ENCODE measurements at places on chromosomes 13 and 19. TPM values are rescaled to one million over a fixed set of nuclear protein-coding genes. Genes with fewer than 3 reads are reported as not detected.

KLK4 gene
- not detected for total RNA-seq

CCDC194 gene
- not detected for total RNA-seq

DNA sequence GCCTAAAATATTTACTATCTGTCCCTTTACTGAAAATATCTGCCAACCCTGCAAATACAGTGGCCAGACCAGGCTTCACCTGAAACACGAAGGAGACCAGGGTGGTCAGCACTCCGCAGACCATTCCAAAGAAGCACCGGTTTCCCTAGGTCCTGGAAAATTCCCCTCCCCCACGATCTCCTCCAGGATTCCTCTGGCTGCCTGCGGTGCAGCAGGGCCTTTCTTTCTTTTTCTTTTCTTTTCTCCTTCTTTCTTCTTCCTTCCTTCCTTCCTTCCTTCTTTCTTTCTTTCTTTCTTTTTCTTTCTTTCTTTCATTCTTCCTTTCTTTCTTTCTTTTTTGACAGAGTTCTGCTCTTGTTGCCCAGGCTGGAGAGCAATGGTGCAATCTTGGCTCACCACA is 152.7 kb downstream of the USP12 start:
- no peak overlapping the region for H3K27ac ChIP-seq
- H3K27me3 ChIP-seq = peaks cover 5% of the 10 kb centered on the region
- peaks cover 19% of the 10 kb centered on the region for H3K4me1 ChIP-seq
- no peaks in the 10 kb centered on the region for H3K36me3 ChIP-seq
- no peak for DNase-seq

CGB2 gene
- total RNA-seq = not detected

GRCh38 chr13:39401756-39402155 is 201.2 kb downstream of the LHFPL6 start:
- H3K27me3 ChIP-seq = peaks cover 5% of the 10 kb centered on the region
- no peak overlapping the region for H3K27ac ChIP-seq
- no peaks in the 10 kb centered on the region for H3K36me3 ChIP-seq
- no peak overlapping the region for H3K4me3 ChIP-seq
- DNase-seq = no peak

SHISA7 gene
- 0.10 TPM for total RNA-seq

- H3K4me3 ChIP-seq = no peak overlapping the region
- peaks cover 8% of the 10 kb centered on the region for H3K36me3 ChIP-seq
- DNase-seq = no peak
Observed at GRCh38 chr19:55681131-55682092, 6.4 kb downstream of the EPN1 start.

DNA sequence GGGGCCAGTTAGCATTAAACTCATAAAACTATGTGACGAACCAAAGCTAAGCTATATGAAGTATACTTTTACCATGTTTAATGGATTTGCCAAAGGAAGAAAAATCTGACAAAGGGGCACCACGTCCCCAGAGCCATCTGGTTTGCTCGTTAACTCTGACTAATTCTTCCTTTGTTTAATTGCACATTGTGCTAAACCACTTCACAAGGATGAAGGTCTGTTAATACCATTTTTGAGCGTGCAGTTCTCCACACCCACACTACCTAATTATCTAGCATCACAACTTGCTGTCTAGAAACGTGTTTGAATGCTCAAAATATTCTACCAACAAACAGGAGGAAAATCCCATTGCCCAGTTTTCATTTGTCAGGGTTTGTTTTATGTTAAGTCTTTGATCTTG is 74.8 kb downstream of the COL4A1 start:
- H3K4me1 ChIP-seq = peaks cover 2% of the 10 kb centered on the region
- no peak overlapping the region for H3K4me3 ChIP-seq
- H3K27ac ChIP-seq = no peak overlapping the region
- no peak for DNase-seq

SIGLEC10 gene
- not detected for total RNA-seq

All from progenitor cell of endocrine pancreas (in vitro differentiated cells).